Hippocampal formation (tissue), 2 donors: ENCODE measurements at places on chromosomes 12 and 14.

DNA sequence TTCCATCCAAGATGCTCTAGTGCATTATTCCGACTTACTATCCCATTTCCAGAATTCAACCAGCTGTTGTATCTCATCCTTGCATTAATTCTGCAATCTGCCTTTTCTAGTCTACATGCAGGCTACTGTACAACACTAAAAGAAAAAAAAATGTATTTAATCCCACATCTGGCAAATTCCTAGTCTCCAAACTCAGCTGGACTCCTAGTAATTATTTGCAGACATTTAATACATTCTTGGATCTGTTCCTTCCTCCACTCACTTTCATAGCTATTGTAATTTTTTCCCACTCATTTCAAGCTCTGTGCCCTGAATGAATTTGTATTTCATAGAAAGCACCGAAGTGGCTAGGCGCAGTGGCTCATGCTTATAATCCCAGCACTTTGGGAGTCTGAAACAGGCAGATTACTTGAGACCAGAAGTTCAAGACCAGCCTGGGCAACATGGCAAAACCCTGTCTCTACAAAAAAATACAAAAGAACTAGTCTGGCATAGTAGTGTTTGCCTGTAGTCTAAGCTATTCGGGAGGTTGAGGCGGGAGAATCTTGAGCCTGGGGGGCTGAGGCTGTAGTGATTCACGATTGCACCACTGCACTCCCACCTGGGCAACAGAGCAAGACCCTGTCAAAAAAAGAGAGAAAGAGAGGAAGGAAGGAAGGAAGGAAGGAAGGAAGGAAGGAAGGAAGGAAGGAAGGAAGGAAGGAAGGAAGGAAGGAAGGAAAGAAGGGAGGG, 39.5 kb upstream of the YAF2 start:
- no peak for DNase-seq

DNA sequence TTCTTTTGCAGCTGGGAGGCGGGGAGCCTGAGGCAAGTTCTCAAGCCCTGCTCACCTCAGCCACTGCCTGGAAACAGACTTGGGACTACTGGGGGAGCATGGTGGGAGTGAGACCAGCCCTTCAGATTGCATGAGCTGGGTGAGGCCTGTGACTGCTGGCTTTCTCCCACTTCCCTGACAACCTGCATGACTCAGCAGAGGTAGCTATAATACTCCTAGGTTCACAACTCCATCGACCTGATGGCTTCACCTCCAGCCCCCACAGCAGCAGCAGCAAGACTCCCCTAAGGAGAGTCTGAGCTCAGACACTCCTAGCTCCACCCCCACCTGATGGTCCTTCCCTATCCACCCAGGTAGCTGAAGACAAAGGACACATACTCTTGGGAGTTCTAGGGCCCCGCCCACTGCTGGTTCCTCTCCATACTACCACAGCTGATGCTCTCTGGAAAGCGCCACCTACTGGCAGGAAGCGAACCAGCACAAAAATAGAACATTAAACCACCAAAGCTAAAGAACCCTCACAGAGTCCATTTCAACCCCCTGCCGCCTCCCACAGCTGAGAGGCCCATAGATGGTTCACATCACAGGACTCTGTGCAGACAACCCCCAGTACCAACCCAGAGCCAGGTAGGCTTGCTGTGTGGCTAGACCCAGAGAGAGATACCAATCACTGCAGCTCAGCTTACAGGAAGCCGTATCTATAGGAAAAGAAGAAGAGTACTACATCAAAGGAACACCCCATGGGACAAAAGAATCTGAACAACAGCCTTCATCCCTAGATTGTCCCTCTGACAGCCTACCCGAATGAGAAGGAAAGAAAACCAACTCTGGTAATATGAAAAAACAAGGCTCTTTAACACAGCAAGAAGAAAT, 68.7 kb downstream of the RPAP3 start:
- no peak for DNase-seq

GRCh38 chr14:96078625-96079016, 39.5 kb downstream of the C14orf132 start:
- no peak for DNase-seq

DNA sequence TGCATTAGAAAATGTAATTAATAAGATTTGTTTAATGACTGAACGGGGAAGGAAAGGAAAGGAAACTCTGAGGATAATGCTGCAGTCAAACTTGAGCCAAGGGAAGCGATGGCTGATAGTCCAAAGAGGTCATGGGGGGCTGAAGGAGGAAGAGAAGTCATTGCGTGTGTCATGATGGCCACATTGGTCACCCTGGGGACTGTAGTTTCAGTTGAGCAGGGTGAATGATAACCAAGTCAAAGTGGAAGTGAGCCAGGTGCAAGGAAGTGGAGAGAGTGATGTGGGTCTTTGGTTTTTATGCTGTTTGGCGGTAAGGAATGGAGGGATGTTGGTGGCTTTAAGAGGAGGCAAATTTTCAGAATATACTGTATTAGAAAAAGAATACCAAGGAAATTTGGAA, 21.6 kb downstream of the C12orf75 start:
- no peak for DNase-seq

DNA sequence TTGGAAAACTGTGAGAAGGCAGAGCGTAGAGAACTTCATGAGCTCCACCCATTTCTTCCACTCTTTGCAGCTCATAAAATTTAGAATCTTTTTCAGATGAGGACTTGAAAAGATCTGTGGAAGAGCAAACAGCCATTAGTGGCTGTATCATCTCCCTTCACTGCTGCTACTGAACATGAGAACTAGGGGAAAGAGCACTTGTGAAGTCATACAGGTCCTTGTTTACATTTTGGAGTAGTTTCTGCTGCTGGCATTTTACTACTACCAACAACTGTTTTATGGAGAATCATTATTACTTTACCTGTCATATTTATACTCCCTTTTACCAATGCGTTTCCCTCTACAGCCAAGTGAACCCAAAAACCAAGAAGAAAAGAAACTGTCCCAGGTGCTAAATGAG, 41.0 kb downstream of the RPGRIP1 start:
- DNase-seq, result no peak

DNA sequence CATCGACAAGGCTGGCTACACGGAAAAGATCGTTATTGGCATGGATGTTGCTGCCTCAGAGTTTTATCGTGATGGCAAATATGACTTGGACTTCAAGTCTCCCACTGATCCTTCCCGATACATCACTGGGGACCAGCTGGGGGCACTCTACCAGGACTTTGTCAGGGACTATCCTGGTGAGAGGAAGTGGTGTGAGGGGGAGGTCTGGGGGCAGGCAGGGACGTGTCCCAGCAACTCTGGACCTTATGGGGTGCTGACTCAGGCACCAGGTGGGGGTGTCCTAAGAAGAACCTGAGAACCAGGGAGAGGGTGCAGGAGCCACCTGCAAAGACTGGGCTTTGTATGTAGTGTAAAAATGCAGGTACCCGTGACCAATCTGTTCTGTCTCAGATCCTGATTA, 5.2 kb downstream of the ENO2 start:
- no peak for DNase-seq

DNA sequence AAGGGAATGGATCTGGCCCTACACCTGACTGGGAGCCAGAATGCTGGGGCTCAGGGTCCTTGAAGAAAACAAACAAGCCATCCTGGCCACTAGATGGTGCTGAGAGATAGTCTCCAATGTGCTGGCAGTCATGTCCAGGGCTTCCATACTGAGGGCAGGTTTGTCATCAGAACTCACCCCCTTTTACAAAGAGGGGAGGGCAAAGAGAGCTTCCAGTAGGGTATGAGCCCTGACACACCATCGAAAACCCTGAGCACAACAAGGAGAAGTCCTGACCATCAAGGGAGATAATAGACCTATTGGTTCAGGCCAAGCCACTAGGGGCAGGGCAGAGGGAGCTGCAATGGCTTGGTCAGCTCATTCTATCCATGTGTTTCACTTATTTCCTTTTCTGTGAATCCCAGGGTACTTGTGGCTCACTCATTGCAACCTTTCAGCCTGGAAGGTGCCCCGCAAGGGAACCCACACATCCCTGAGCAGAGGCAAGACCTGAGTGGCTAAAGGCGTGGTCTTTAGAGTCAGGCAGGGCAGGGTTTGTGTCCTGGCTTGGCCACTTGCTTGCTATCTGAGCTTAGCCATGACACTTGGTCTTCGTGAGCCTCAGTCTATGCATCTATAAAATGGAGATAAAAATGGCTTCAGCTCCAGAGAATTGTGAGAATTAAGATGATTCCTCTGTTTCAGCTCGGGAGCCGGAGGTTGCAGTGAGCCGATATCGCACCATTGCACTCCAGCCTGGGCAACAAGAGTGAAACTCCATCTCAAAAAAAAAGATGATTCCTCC, 6.2 kb upstream of the PLEKHH1 start:
- DNase-seq, result peak; percentile 72

DNA sequence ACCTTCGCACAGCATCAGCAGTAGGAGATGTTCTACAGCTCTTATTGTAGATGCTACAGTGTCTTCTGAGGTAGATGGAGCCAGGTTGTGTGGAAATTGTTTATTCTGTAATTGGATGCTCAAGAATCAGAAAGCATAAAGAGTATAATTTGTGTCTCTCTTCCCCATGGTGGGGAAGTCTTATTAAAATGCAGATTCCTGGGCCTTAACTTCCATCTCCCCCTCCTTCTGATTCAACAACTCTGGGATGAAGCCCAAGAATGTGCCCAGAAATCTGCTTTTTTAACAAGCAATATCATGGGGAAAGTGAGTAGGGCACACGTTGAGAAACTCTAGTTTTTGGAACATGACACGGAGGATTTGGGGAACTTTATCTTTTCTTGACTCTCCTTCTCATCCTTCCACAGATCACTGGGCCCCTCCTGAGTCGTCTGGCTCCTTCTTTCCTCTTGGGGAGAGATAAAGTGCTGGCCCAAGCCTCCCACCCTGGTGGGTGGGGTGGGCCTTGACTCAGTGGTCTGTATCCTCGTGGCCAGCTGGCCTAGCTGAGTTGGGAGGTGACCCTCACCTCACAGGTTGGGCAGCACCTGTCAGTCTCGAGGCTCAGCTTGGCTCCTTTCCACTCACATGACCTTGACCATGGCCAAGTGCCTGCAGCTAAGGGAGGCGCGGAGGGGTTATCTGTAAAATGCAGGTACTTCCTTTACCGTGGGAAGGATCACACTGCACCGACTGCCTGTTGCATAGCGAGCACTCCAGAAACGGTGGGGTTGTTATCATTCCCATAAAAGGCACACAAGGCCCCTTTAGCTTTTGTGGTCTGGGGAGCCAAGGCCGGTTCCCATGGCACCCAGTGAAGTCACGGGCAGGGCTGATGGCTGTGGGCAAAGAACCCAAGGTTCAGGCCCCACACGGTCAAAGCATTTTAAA, 141.9 kb downstream of the CHST11 start:
- no peak for DNase-seq

GRCh38 chr14:89652352-89652751, 235.3 kb upstream of the FOXN3 start:
- no peak for DNase-seq

DNA sequence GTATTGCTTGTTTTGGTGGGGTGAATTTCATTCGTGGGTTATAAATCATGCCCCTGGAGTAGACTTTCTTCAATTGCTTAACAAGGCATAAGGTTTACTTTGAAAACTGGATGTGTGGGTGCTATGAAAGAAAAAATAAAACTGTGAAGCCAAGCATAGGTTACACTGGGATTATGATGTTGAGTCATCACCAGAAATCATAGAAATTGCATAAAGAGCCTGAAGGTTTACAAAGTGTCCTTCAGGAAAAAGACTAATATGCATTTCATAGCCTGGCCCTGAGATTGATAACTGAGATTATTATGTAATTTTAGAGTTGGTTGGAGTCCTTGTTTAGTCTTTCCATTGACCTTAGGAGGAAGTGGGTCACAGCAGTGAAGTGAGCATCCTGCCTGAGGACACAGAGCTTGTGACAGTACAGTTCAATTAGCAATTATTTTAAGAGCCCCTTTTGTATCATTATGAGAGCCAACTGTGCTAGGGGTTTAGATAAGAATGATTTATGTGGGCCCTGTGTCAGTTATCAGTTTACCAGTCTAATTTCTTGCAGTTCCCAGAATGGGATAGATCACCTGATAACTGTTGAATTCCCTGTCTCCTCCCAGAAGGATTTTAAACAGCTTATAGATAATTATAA, 13.6 kb downstream of the LRRK2 start:
- no peak for DNase-seq

- peak; percentile 7 for DNase-seq
Observed at GRCh38 chr14:20630340-20631022, 11.0 kb downstream of the OR6S1 start.

DNA sequence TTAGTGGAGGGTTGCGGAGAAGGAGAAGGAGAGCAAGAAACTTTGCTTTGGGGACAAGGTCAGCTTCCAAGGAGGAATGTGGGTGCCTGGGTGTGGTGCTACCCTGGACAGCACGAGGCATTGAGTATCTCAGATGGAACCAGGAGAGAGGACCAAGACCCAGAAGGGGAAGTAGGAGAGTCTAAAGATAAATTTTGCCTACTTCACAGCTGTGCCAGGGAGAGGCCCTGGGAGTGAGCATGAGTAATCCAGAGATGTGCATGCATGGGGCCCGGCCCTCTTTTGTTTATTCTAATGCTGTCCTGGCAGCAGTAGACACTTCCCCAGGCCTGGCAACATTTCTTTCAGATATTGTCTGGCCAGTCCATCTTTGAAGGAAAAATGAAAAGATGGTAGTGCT, 49.5 kb upstream of the GNPNAT1 start:
- no peak for DNase-seq

DNA sequence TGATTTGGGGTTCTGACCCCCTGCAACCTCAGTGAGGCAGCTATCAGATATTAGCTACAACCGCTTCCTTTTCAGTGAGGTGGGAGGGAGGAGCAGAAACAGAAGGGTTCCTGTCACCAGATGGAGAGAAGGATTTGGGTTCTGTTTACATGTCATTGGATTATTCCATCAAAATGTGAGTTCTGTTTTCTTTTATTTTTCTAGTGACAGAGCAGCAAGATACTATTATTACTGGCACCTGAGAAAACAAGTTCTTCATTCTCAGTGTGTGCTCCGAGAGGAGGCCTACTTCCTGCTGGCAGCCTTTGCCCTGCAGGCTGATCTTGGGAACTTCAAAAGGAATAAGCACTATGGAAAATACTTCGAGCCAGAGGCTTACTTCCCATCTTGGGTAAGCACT, 52.8 kb downstream of the FRMD6 start:
- DNase-seq, result no peak

- no peak for DNase-seq
Observed at GRCh38 chr12:107661830-107662229, 23.8 kb upstream of the PWP1 start.

GRCh38 chr12:57611827-57612710, 834 bp downstream of the ARHGEF25 start:
- no peak for DNase-seq

- DNase-seq, result no peak
Observed at GRCh38 chr12:19287302-19287701, 152.0 kb upstream of the AEBP2 start.
